ENCODE measurements at places on chromosomes 4 and X.

DNA sequence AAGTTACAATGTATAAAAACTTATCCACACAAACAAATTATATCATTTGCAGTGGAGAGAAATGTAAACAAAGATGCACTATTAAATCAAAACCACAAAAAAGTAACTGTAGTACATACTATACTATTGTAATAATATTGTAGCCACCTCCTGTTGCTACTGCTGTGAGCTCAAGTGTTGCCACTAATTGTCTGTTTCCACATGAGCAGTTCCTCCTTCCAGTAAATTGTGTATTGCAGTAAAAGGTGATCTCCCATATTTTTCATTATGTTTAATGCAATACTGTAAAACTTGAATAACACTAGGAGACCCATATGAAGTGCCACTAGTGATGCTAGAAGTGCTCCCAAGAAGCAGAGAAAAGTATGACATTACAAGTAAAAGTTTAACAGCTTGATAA is 11.7 kb downstream of the LIN54 start:
- DNase-seq, result no peak

DNA sequence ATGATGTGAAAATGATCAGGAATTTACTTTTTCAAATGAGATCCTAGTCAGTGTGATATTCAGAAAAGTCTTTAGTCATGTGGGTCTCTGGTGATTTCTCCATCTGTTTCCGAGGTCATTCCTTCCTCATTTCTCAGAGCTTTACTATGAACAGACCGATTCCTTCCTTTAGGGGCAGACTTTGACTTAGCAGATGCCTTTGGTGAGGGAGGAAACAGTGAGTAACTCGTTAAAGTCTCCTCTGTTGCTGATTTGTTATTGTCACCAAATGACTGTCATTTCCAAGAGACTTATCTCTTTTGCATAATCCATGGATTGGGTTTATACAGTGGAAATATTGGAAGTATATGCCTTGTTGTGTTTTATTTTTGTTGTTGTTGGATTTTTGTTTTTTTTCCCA is 76.2 kb upstream of the CD99 start:
- DNase-seq, result no peak

- DNase-seq, result no peak
These were observed 28.5 kb upstream of the MANBA start for GRCh38 chr4:102789317-102789717.

- DNase-seq, result peak; percentile 37
These were observed at the start of gene NSG1 for GRCh38 chr4:4386736-4387392. Gene NSG1 (plus strand): TSS chr4:4387102. CDS start chr4:4387630, 528 bp downstream.

- no peak for DNase-seq
These were observed 69.4 kb downstream of the RWDD4 start for GRCh38 chr4:183589461-183590099.

All from NCI-H510A (cell line).